ENCODE measurements at places on chromosomes 13 and 19.

DNA sequence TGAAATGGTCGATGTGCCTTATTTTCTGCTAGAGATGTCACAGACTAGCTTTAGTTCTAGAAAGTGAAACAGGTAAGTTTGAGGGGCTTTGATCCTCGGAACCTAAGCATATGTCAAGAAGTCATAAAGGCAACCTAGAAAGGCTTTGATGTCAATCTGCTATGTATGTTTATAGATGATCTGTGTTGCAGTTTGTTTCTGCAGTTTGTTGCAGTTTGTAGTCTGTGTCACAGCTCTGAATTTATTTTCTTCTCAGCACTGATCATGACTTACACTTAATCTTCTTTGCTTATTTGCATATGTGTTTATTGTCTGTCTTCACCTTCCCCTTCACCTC is 5.9 kb downstream of the LSM14A start:
- DNase-seq, result no peak

DNA sequence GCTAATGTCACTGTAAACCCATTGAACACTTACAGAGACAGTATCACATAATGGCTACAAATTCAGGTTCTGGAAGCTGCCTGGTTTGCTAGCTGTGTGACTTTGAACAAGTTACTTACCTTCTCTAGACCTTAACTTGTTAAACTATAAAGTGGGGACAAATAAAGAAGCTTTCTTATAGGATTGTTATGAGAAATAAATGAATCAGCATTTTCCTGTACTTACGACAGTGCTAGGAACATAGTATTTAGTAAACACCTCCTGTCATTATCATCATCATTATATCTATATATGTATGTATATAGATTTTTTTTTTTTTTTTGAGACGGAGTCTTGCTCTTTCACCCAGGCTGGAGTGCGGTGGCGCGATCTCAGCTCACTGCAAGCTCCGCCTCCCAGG is 54.9 kb downstream of the CDK8 start:
- no peak for DNase-seq

DNA sequence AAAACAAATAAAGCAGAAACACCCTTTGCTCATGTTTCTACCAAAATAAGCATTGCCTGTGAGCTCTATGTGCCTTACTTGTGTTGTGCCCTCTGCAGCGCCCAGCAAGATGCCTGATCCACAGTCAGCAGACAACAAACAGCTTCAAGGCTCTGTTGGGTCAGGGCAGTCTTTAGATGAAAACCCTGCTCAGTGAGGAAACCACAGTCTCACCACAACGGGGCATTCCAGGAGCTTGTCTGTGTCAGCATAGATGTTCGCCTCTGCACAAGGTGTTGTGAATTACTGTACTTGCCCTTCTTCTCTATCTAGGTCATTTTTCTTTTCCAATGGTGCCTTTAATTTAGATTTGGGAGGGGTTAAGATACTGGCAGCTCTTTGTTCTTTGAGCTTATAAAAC is 251.9 kb downstream of the COL4A1 start:
- no peak for DNase-seq

DNA sequence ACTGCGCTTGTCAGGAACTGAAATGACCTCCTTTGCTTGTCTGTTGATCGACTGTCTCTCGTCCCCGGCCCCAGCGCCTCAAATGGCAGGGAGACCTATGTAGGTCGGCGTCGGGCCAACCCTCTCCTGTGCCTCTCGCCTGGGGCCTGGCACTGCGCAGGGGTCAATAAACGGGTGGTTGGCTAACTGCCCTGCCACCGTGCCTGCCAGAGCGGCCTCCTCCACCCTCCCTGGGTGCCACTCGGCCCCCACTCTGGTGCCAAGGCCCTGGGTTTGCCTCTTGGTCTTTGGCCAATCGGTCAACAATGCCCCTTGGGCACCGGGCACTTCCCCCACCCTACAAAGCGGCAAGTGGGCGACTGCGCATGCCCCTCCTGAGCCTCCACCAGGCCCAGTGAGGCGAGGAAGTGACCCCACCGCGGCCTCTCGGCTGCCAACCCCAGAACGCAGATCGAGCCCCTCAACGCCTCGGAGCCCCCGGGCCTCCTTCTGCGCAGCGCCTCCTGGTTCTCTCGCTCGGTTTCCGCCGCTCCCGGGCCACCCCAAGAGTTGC is 1.1 kb downstream of the KEAP1 start:
- DNase-seq, result peak; percentile 82

GRCh38 chr13:36362914-36363313 is 16.7 kb upstream of the SPART start:
- no peak for DNase-seq

GRCh38 chr13:53141336-53141735 is 112.7 kb downstream of the OLFM4 start:
- no peak for DNase-seq

DNA sequence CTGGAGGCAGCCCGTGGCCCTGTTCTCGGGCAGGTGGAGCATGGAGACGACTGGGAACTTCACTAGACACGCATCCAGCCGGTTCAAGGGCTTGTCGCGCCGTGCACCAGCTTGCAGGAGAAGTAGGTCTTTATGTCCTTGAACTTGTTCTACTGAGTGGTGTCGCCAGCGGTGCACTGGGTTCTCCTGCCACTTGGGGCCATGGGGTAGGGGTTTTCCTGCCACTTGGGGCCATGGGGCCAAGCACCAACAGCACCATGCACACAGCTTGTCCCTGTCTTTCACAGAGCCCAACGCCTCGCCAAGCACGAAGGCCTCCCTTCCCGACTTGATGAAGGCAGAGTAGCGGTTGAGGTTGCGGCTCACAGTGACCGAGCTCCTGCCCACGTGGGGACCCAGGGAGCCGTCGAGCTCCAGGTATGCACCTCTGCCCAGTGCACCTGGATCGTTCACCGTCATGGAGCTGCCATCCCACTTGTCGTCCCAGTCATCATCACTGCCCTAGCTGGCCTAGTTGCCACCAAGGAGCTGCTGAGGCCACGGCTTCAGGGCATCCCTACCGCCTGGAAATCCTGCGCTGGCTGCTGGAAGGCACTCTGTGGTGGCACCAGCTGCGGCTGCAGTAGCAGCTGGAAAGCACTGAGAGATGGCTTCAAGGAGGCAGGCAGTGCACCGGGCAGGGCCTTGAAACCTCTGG is 40.5 kb upstream of the TPM4 start:
- no peak for DNase-seq

DNA sequence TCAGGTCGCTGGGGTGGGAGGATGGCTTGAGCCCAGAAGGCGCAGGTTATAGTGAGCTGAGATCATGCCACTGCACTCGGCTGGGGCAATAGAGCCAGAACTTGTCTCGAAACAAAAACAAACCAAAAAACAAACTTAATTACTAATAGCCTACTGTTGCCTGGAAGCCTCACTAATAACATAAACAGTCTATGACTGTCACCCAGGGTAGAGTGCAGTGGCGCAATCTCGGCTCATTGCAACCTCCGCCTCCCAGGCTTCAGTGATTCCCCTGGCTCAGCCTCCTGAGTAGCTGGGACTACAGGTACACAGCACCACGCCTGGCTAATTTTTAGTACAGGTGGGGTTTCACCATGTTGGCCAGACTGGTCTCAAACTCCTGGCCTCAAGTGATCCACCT is 18.0 kb downstream of the CATSPERD start:
- DNase-seq, result no peak

DNA sequence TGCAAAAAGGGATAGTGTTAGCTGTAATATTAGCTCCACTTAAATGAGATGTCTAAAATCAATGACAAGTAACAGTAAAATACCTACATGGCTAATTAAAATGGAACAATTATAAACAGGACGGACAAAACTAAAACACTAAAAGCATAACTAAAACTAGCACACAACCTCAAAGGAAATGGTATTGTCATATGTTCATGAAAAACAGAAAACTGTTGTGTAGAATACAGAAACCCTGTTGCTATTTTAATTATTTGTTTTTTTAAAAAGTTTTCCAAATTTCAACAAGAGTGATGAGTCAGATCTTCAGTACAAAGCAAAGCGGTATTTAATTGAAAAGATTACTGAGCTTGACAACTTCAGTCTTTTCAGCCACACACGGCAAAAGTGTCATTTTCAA is 4.2 kb downstream of the RCBTB2 start:
- no peak for DNase-seq

DNA sequence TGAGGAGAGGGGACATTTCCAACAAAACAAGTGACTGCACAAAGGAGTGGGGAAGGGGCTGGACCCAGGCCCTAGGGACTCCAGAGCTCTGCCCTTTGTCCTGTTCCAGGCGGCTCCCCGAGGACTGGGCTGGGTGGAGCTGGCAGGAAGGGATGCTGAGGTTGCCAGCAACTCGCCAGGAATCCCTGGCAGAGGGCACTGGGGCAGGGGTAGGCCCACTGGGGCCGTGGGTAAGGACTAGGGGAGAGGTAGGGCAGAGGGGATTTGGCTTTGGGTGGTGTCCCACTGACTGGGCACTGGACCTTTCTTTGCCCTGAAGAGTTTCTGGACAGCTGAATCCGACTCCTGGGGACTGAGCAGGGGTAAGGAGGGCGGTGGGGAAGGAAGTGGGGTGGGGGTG is 7.9 kb downstream of the LIPE start:
- no peak for DNase-seq

- no peak for DNase-seq
Observed at GRCh38 chr13:111554539-111555267, 234.3 kb downstream of the TEX29 start.

GRCh38 chr19:39308531-39309304 is 11.9 kb downstream of the LRFN1 start:
- no peak for DNase-seq

DNA sequence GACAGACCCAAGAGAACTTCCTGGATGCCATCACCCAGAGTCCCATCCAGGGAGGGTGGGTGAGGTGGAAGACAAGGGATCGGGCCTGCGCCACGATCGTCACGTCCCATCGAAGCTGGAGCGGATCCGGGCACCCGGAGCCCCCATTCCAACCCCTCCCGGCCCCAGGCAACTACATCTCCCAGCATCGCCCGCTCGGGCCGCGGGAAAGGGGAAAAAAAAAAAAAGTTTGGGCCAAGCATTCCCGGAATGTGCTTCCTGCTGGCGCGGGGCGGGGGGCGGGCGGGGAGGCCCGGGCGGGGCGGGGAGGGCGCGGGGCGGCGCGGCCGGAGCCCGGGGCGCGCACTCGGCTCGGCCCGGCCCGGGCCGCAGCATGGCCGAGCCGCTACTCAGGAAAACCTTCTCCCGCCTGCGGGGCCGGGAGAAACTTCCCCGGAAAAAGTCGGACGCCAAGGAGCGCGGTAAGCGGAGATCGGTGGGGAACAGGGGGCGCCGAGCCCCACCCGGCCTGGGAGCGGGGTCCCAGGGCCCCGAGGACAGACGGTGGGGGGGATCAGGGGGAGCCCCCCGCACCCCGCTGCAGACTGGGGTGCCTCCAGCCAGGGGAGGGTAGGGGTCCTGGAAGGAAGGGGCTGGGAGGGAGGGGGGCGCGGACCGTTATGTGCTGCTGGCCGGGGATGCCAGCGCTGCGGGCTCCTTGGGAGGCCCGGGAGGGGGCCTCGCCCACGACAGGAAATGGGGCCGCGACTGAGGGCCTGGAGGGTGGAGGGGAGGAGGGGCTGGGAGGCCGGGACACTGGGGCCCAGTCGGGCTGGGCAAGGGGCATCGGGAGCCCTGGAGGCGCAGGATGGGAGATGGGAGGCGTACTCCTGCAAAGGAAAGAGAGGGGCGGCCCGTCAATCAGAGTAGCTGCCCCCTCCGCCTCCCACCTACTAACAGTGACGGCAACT is at the start of gene SYDE1:
Gene SYDE1 (plus strand): TSS at position 341 of the 950 bp plus-strand sequence. CDS start 33 bp downstream, at position 374.
- DNase-seq, result peak; percentile 70

All from activated CD8-positive, alpha-beta memory T cell treated with anti-CD3 and anti-CD28 coated beads, Interleukin-2, amount 50 U/mL, for 48 hours (primary cell).